ENCODE measurements at places on chromosomes 2 and 18.

DNA sequence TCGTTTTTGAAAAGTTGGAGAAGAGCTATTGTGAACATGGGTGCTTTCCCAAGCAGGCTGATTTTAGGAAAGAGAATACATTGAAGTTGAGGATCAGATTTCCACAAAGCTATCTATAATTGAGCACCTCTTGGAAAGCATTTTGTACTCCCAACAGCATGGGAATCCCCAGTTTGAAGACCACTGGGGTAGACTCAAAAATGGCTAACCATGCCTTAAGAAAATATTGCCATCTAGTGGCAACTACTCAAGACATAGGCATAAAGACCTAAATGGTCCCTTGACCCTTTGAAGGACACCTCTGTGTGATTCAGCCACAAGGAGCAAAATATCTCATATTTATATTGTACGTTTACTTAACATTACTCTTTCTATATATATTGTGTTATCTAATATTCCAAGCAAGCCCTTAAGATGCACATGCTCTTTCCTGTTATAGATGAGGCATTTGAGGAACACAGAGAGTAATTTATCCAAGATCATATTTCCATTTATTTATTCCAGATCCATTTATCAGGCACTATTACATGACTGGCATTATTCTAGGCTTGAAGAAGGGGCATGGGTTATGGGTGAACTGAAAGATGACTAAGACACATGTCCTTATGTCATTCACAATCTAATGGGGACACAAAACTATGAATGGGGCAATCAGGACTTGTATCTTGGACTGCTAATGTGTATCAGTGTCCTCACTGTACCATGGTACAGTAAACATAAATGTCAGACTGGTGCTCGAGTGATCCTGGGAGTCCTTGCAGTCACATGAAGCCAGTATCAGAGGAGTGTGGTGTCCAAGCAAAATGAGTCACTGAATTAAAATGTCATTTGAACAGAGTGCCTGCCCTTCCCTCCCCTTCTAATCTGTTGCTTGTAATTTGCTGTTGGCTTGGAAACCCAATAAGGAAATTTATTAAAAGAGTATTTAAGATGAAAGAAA lies 121.0 kb upstream of the XPO1 start:
- DNase-seq = peak; percentile 47

DNA sequence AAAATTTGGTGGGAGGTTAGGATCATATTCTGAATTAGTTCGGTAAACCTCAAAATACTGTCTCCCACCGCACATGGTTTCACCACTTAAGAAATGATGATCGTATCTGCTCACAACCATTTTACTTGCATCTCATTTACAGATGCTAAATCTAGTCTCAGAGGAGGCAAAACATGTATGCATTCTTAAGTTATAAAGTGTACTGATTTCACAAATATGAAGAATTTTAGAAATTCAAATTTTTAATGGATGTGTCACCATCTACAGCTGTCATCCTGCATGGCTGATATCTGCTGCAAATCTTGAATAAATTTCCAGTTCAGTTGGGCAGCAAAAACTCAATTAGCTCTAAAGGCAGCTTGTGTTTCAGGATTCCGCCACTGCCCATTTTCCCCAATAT lies 243.3 kb upstream of the KCNJ3 start:
- peak; percentile 41 for DNase-seq

DNA sequence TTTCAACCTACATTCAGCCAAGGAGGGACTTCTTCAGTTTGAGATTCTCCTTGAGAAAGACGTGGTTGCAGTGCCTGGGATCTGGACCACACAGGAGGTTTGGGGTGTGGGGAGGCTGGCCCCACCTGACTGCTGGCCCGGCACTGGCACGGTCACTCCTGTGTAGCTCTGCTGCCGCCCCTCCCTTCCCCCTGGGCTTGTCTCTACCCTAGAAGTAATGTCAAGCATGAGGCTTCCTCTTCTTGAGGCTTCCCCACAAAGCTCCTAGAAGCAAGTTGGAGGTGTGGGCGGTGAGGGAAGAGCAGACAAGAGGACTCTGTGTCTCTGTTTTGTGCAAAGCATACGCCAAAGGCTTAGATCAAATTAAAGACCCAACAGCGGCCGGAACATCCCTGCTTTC lies 8.7 kb downstream of the KLHL29 start:
- no peak for DNase-seq

- no peak for DNase-seq
Observed at GRCh38 chr18:7102131-7102530, 15.5 kb downstream of the LAMA1 start.
